ENCODE measurements at places on chromosomes 3 and 15.

DNA sequence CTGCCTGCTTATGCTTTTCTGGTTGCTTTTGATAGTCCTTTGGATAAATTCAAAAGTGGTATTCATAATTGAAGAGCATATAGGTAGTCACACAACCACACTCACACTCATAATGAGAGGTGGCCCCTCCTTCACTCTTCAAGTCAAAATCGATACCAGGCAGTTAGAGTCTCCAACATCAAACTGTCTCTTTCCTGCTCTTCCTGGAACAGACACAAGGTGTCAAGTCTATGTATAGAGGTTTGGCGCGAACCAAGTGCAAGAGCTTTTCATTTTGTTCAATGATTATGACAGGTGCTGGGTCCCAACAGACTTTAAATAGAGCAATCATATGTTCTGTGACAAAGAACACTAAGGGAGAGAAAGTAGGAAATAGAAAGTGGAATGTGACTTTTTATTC is 29.9 kb upstream of the RGMA start:
- DNase-seq = no peak

DNA sequence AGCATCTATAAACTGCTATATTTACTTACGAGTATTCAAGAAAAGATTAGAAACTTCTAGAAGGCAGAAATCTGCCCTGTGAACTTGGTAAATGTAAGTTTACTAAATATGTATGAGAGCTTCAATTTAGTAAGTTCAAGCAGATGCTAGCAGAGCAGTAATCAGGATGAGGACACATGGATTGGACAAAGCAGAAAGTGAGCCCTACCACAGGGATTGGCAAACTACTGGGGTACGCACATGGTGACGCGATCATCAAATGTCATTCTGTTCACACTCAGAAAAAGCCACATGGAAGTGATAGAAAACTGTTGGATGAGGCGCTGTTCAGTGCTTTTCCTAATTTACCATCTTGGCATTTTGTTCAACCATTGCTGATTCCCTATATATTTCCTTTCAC is 360.2 kb upstream of the ZNF385D start:
- DNase-seq = no peak

DNA sequence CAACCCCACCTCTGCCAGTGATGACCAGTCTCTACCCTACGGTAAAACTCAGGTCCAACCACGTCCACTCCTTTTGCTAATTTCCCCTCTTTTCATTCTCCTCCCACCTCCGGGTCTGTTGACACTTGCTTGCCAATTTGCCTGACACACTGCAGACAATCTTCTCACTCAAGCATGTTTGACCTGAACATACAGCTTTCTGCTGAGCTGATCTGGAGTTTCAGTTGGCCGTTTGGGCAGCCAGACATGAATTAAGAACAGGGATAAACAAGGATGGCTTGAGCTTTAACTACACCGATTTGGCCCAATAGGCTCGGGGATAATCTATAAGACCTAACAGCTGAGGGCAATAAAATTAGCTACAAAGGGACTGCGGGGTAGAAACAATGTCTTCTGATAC is 758.6 kb upstream of the CFAP20DC start:
- no peak for DNase-seq

DNA sequence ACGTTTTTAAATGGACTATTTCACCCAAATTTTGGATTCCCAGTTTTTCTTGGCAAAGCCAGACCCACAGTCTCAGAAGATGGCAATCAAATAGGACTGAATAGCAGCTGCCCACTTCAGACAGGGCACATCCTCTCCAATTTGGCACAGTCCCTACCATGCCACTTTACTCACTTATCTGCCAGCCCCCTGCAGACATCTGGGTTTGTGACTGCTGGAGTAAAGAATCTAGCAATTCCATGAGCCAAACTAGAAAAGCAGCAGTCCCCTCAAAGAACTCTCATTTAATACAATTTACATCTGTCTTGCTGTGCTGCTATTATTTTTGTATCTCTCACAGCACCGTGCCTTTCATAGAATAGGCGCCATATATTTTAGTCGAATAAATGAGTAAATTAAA is 16.0 kb upstream of the LRRN1 start:
- DNase-seq = no peak

DNA sequence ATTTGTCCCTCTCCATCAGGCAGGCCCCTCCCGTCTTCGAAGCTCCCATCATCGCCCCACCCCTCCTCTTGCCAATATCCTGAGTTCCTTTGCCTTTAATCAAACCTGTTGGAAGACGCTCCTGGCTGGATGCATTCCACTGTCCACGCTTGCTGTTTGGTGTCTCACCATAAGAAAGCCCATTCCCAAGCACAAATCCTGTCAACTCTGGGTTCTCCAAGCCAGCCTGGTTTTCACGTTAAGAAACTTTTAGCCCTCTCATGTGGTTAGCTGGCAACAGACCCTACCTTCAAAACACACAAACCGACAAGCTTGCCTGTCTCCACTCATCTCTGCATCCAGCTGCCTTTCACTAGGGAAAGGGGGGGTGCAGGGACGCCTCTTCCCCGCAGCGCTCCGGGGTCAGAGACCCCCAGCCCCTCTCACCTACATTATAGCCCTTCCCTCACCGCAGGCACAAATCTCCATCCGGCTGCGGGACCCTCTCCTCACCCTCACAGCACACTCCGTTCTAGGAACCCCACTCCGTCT is 1.1 kb downstream of the GORASP1 start:
- DNase-seq = no peak

DNA sequence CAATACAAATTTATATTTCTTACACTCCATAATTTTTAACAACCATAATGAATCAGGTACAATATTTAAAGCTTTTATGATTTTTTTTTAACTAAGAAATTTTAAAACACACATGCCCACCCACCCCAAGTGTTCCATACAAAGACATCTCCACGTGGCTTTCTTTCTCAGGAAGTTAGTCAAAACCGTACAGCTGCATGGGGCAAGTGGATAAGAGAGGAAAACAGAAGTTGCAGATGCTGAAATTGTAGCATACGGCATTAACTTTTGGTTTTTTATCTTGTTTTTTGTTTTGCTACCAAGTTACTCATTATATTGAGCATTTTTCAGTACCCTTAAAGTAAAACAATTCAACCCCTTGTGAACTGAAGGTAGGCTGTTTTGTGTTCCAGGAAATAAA is 14.8 kb downstream of the GNB4 start:
- DNase-seq = no peak

GRCh38 chr15:39623529-39623931 is 42.7 kb downstream of the THBS1 start:
- no peak for DNase-seq
